ENCODE measurements at places on chromosomes 11 and 22. TPM values are rescaled to one million over a fixed set of nuclear protein-coding genes. Genes with fewer than 3 reads are reported as not detected.

- peaks cover 29% of the 10 kb centered on the region for H3K36me3 ChIP-seq
- H3K27ac ChIP-seq = no peak overlapping the region
- H3K27me3 ChIP-seq = peaks cover 3% of the 10 kb centered on the region
- DNase-seq = no peak
Measured at GRCh38 chr22:44131412-44131811, 49.3 kb upstream of the PARVG start.

GRCh38 chr22:50702261-50702671 lies 29.6 kb downstream of the SHANK3 start:
- peak; percentile 39 for DNase-seq
- peaks cover 13% of the 10 kb centered on the region for H3K4me1 ChIP-seq
- no peaks in the 10 kb centered on the region for H3K36me3 ChIP-seq
- H3K27me3 ChIP-seq = no peaks in the 10 kb centered on the region
- H3K27ac ChIP-seq = no peak overlapping the region

DNA sequence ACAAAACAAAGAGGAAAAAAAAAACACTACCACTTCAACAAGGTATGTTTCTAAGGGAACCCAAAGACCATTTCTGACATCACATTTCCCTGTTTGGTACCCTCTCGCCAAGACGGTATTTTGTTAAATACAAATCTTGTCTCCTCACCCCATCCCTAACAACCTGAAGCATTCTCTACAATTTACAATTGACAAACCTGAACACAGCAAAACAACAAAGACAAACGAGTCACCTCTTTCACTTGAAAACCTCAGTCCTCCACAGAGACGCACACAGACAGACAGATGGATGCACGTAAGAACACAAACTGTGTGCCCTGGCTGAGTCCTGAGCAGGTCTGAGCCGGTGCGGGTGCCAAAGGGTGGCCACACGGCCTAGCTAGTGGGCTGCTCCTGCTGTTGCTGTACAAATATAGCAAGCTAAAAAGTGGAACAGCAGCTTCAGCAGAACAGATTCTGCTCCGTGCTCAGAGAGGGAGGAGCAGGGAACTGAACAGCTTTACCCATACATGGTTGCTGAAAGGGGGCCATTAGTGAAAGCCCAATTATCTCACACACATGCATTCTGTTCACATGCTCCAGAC lies 28.5 kb downstream of the CELF1 start:
- peak overlapping the region; percentile 82 for H3K27ac ChIP-seq
- no peaks in the 10 kb centered on the region for H3K36me3 ChIP-seq
- peaks cover 57% of the 10 kb centered on the region for H3K4me1 ChIP-seq
- H3K4me3 ChIP-seq = peak overlapping the region; percentile 8
- no peaks in the 10 kb centered on the region for H3K27me3 ChIP-seq

DNA sequence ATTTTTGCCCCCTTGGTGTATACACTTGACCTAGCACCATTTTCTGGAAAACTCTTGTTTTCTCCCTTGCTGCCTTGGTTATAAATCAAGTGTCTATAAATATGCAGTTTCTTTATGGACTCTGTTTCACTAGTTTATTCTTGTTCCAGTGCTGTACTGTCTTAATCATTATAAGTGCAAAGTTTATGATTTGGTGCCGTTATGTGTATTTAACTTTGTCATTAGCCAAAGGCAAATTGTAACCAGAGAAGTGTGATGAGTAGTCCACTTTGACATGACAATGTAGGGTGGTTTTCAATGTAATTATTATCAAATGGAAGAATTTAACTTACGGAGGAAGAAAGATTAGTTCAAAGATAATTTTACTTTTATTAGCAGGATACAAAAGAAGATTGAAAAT lies 40.3 kb downstream of the SPECC1L start:
- H3K27me3 ChIP-seq = no peaks in the 10 kb centered on the region
- no peak for DNase-seq
- peaks cover 30% of the 10 kb centered on the region for H3K36me3 ChIP-seq
- peaks cover 9% of the 10 kb centered on the region for H3K4me1 ChIP-seq
- H3K27ac ChIP-seq = no peak overlapping the region

- H3K27ac ChIP-seq = no peak overlapping the region
- H3K27me3 ChIP-seq = peaks cover 9% of the 10 kb centered on the region
- no peak overlapping the region for H3K4me3 ChIP-seq
- DNase-seq = no peak
- no peaks in the 10 kb centered on the region for H3K4me1 ChIP-seq
Measured at GRCh38 chr22:17013396-17014100, 5.5 kb upstream of the GAB4 start.

GRCh38 chr11:597166-597725 lies 18.5 kb downstream of the IRF7 start:
- H3K4me3 ChIP-seq = no peak overlapping the region
- H3K36me3 ChIP-seq = peaks cover 46% of the 10 kb centered on the region
- no peak for DNase-seq
- peaks cover 12% of the 10 kb centered on the region for H3K4me1 ChIP-seq
- no peaks in the 10 kb centered on the region for H3K27me3 ChIP-seq
- no peak overlapping the region for H3K27ac ChIP-seq

DNA sequence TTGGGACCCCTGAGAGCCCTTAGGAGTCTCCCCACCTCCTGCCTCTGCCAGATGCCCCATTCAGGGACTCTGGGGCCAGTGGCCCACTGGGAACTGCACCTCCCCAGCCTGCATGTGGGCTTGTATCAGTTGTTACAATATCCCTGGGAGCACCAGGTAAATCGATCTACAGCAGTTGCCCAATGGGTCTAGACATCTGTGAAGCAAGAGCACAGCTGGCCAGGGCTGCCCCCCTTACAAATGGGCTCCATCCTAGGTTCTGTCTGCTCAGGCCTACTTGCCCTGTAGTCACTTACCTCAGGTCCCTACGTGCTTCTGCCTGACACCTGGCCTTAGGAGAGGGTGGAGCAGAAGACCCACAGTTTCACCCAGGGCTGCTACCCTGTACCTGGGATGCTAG lies 62.7 kb downstream of the HIRA start:
- H3K27me3 ChIP-seq = no peaks in the 10 kb centered on the region
- H3K36me3 ChIP-seq = peaks cover 26% of the 10 kb centered on the region
- H3K4me3 ChIP-seq = no peak overlapping the region
- no peak overlapping the region for H3K27ac ChIP-seq

GRCh38 chr11:118749429-118749828 lies 41.5 kb downstream of the DDX6 start:
- no peak overlapping the region for H3K4me3 ChIP-seq
- H3K4me1 ChIP-seq = peaks cover 5% of the 10 kb centered on the region
- H3K36me3 ChIP-seq = peaks cover 39% of the 10 kb centered on the region
- no peaks in the 10 kb centered on the region for H3K27me3 ChIP-seq
- H3K27ac ChIP-seq = peak overlapping the region; percentile 32
- DNase-seq = no peak

DNA sequence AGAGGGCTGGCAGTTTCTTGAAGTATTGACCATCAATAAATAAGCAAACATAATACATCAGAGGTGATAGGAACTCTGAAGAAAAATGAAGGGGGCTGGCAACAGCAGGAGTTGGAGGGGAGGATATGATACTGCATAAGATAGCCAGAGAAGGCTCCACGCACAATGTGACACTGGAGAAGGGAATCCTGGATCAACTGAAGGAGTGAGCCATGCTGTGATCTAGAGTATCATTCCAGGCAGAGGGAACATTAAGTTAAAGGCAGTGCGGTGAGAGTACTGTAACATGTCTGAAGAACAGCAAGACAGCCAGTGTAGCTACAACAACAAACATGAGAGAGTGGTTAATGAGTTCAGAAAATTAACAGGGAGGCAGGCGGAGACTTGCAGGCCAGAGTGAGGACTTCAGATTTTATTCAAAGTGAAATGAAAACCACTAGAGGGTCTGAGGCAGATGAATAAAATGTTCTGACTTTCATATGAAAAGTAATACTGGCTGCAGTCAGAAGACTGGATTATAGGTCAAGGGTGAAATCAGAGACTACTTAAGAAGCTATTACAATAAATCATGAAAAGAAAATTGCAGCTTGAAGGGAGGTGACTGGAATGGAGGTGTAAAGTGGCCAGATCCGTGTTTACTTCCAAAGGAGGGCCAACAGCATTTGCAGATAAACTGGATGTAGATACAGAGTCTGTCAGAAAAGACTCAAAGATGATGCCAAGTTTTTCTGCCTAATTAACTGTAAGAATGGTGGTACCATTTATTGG lies 49.4 kb downstream of the RRAS2 start:
- peaks cover 36% of the 10 kb centered on the region for H3K4me1 ChIP-seq
- no peak for DNase-seq
- H3K4me3 ChIP-seq = no peak overlapping the region
- H3K27me3 ChIP-seq = no peaks in the 10 kb centered on the region
- H3K27ac ChIP-seq = no peak overlapping the region

GRCh38 chr11:131888230-131888855 lies 517.9 kb downstream of the NTM start:
- no peak overlapping the region for H3K27ac ChIP-seq
- no peaks in the 10 kb centered on the region for H3K4me1 ChIP-seq
- no peak for DNase-seq
- H3K27me3 ChIP-seq = peaks cover 2% of the 10 kb centered on the region
- no peaks in the 10 kb centered on the region for H3K36me3 ChIP-seq

DNA sequence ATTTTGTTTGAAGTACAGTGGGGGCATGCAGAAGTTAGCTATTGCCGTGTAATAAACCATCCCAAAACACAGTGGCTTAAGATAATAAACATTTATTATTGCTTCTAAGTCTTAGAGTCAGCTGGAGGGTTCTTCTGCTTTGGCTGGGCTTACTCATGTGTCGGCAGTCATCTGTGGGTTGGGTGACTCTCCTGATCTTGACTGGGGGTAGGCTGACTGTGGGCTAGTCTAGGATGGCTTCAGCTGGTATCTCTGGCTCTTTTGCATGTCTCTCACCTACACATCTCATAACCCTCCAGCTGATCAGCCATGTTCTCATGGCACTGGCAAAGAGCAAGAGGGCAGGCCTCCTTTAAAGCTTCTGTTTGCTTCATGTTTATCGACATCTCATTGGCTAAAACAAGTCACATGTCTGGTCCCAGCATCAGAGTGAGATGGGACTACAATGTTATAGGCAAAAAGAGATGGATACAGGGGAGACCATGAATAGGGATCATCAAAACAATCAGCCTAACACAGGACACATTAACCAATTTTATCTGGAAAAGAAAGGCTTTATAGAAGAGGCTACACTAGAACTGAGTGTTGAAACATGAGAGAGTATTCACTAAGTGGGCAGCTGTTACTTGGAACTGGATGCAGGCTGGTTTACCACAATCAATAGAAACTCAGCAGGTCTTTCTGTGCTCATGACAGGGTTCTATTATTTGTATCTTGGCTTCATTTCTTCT lies 5.1 kb downstream of the LRRC51 start:
- peaks cover 5% of the 10 kb centered on the region for H3K36me3 ChIP-seq
- peaks cover 23% of the 10 kb centered on the region for H3K4me1 ChIP-seq
- no peak for DNase-seq
- H3K27ac ChIP-seq = peak overlapping the region; percentile 39
- H3K4me3 ChIP-seq = no peak overlapping the region
- H3K27me3 ChIP-seq = no peaks in the 10 kb centered on the region

- no peaks in the 10 kb centered on the region for H3K36me3 ChIP-seq
- DNase-seq = no peak
- no peak overlapping the region for H3K27ac ChIP-seq
- H3K4me1 ChIP-seq = peaks cover 3% of the 10 kb centered on the region
- H3K4me3 ChIP-seq = no peak overlapping the region
- no peaks in the 10 kb centered on the region for H3K27me3 ChIP-seq
Measured at GRCh38 chr11:8934742-8935488, 2.2 kb upstream of the C11orf16 start.

GRCh38 chr22:32020117-32020516 lies 22.9 kb upstream of the SLC5A1 start:
- H3K4me1 ChIP-seq = peaks cover 6% of the 10 kb centered on the region
- peaks cover 19% of the 10 kb centered on the region for H3K27me3 ChIP-seq
- no peak overlapping the region for H3K27ac ChIP-seq
- H3K4me3 ChIP-seq = no peak overlapping the region
- H3K36me3 ChIP-seq = no peaks in the 10 kb centered on the region

DNA sequence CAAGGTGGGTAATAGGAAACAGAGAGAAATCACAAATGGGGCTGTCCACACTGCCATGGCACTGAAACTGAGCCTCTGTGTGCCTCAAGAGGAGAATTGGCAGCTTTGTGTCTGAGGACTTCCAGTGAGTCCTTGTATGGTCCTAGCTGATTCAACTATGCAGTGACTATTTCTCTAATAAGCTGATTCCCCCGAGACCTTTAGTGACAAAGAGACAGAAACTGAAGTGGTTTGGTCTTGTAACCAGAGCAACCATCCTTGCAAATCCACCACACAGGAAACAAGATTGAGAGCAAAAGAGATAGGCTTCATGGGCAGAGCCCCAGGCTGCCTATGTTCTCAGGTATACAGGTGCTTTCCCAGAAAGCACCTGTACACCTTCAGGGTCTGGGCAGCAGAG lies 1038.5 kb downstream of the NTM start:
- H3K36me3 ChIP-seq = no peaks in the 10 kb centered on the region
- peaks cover 3% of the 10 kb centered on the region for H3K27me3 ChIP-seq
- no peak overlapping the region for H3K27ac ChIP-seq
- H3K4me3 ChIP-seq = no peak overlapping the region
- no peak for DNase-seq

GRCh38 chr11:9762531-9762930 lies 98.7 kb downstream of the SWAP70 start:
- H3K4me3 ChIP-seq = no peak overlapping the region
- H3K36me3 ChIP-seq = peaks cover 19% of the 10 kb centered on the region
- no peak for DNase-seq
- peaks cover 43% of the 10 kb centered on the region for H3K4me1 ChIP-seq

DNA sequence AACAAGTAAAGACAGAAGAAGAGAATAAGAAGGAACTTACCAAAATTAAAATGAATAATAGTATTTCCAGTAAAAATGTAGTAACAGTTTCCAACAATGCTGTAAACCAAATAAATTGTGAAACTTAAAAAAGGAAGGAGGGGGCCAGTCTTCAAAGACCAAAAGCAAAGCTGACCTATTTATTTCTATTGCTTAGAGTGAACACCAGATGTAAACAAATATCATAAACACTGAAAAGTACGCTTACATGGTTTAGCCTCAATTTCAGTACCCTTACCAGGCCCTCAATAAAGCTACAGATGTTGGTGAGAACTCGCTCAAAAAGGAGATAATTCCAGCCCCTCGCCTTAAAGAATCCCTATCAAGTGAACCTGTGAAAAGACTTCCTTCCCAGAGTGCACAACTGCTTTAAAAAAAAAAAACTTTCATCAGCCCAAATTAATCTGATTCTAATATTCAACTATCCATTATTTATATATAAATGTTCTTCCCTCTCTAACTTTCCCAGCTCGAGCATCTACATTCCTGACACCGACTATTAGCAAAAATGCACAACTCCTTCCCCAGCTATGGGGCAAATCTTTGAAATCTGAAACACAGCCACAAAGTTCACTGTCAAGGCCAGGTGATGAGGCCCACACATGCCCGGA lies 2.4 kb downstream of the PHF21A start:
- DNase-seq = no peak

GRCh38 chr22:23704829-23705228 lies 14.0 kb downstream of the RGL4 start:
- H3K27me3 ChIP-seq = no peaks in the 10 kb centered on the region
- H3K36me3 ChIP-seq = peaks cover 96% of the 10 kb centered on the region
- DNase-seq = no peak

- H3K4me3 ChIP-seq = peak overlapping the region; percentile 87
- no peaks in the 10 kb centered on the region for H3K36me3 ChIP-seq
- H3K27ac ChIP-seq = peak overlapping the region; percentile 3
- peak; percentile 45 for DNase-seq
- H3K4me1 ChIP-seq = peaks cover 56% of the 10 kb centered on the region
Measured at GRCh38 chr11:65559535-65559934, 1.4 kb upstream of the LTBP3 start.

Gene PKP3
- not detected for total RNA-seq

Gene KDM4D
- 1.1 TPM for total RNA-seq

Gene DEFB131B
- total RNA-seq = not detected

Gene MS4A12
- not detected for total RNA-seq

Gene LINC01488
- not detected for total RNA-seq

Gene FHIP1B
- total RNA-seq = 15.1 TPM

Data from activated CD8-positive, alpha-beta T cell treated with anti-CD3 and anti-CD28 coated beads for 36 hours (primary cell).